GM23338 (cell line): ENCODE measurements at places on chromosomes 3 and 15. TPM values are rescaled to one million over a fixed set of nuclear protein-coding genes. Genes with fewer than 3 reads are reported as not detected.
A peak's percentile ranks its signal among the peaks of the same experiment; 100 is the strongest.

CACNA1D gene
- total RNA-seq: 1.1 and 1.7 TPM in 2 replicates

IL17RD gene
- total RNA-seq: 79.6 and 104 TPM in 2 replicates

ZPLD1 gene
- not detected in 2 replicates for total RNA-seq

FAM174B gene
- 15.0 and 25.1 TPM in 2 replicates for total RNA-seq

LXN gene
- 5.5 and 5.6 TPM in 2 replicates for total RNA-seq

TCF12 gene
- total RNA-seq: 69.2 and 104 TPM in 2 replicates

DNA sequence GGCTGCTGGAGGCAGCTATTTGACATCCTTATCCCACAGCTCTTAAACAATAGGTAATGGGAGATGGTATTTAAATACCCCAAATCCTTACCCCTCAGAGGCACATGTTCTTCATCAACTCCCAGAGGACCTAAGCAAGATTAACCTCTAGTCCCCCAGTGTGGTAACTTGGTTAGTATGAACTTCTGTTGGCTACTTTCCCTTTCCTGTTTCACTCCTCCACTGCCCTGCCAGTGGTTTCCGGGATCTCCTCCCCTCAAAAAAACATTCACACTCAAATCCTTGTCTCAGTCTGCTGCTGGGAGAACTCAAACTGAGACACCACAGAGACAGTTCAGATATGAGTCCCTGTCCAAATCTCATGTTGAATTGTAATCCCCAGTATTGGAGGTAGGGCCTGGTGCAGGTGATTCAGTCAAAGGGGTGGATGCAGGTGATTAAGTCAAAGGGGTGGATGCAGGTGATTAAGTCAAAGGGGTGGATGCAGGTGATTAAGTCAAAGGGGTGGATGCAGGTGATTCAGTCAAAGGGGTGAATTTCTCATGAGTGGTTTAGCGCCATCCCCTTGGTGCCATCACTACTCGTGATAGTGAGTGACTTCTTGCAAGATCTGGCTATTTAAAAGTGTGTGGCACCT is 335.0 kb upstream of the CTNNB1 start:
- no peak overlapping the region for H3K4me3 ChIP-seq
- H3K4me1 ChIP-seq: no peaks in the 10 kb centered on the region
- no peaks in the 10 kb centered on the region for H3K36me3 ChIP-seq
- no peak for DNase-seq
- H3K27ac ChIP-seq: no peak overlapping the region

GRCh38 chr3:29826712-29827111 is 545.8 kb downstream of the RBMS3 start:
- no peak for DNase-seq
- H3K36me3 ChIP-seq: no peaks in the 10 kb centered on the region
- no peak overlapping the region for H3K4me3 ChIP-seq

GRCh38 chr3:119331661-119332060 is 37.5 kb downstream of the ARHGAP31 start:
- H3K36me3 ChIP-seq: no peaks in the 10 kb centered on the region
- no peak overlapping the region for H3K27ac ChIP-seq
- H3K4me1 ChIP-seq: peaks cover 9% of the 10 kb centered on the region
- no peak for DNase-seq
- no peaks in the 10 kb centered on the region for H3K27me3 ChIP-seq
- H3K4me3 ChIP-seq: no peak overlapping the region

- no peak overlapping the region for H3K27ac ChIP-seq
- H3K4me1 ChIP-seq: peaks cover 15% of the 10 kb centered on the region; the same call in 1 of the 2 replicates
- H3K27me3 ChIP-seq: peaks cover 11% of the 10 kb centered on the region
- no peaks in the 10 kb centered on the region for H3K36me3 ChIP-seq
- peak overlapping the region; percentile 94; the same call in 1 of the 2 replicates for H3K4me3 ChIP-seq
Measured at GRCh38 chr3:11847607-11848006, 922 bp upstream of the TAMM41 start.

DNA sequence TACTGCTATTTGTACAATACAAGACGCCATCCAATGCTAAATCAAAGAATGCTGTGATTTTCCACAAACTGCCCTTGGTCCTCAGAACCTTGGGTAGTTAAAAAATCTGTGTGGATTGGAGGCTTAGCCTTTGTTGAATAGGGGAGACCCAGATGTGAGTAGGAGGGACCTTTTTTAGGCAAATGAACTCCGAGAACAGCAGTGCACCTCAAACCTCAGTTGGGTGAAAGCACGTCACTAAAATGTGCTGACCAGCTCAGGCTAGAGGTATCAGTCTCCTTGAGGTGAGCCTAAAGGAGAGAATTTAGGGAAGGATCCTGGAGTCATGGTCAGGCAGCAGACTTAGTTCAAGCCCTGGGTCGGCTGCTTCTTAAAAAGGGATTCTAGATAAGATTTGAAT is 200.7 kb downstream of the SOX2 start:
- DNase-seq: no peak
- peaks cover 30% of the 10 kb centered on the region for H3K4me1 ChIP-seq
- H3K36me3 ChIP-seq: no peaks in the 10 kb centered on the region
- H3K27me3 ChIP-seq: no peaks in the 10 kb centered on the region

DNA sequence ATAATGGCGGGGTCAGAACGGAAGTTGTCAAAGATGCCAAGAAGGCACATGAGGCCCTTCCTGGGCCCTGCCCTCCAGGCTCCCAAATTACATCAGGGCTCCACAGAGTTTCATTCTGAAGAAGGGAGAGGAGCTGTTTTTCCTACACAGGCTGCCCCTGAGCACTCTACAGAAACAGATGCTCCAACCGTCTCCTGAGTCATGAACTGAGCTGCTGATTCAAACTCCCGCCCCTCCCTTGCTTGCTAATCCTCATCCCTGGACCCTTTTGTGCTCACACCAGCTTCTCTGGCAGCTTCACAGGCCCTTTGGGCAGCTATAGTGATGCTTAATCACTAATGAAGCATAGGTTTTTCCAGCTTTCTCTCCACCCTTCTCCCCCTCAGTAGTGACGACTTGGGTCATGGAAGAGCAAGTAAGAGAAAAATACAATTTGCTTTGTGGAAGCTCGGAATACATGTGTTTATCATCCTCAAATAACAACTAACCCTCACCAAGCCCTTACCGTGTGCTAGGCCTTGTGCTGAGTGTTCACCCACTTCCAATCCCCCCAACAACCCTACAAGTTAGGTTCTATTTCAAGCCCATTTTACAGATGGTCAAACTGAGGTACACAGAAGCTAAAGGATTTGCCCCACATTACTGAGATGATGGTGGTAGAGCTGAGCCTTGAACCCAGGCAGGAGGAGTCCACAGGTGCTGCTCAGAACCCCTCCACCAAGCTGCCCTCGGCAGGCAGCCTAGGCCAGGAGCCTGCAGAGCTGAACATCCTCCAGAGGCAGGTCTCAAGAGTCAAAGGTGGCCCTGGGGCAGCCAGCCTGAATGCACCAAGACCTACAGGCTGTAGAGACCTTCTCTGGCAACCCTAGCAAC is 21.9 kb downstream of the MEGF11 start:
- no peaks in the 10 kb centered on the region for H3K36me3 ChIP-seq
- no peak for DNase-seq
- H3K27ac ChIP-seq: no peak overlapping the region
- no peaks in the 10 kb centered on the region for H3K4me1 ChIP-seq

DNA sequence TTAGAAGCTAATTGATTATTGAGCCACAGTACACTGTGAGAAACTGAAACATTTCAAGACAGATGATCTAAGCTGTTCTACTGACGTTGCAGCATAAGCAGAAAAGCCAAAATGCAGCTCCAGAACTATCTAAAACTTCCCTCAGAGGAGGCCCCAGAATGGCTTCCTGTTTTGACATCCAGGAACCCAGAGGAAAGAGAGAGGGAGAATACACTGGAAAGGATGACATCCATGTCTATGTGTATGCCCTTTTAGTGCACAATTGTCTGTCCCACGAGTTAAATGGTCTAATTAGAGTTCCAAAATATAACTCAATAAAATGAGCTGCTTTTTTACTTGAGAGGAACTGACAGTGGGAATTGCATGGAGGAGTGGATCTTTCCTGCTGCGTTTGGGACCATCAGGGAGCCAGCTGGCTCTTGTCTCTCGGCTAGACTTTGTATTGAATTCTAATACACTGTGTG is 688.1 kb downstream of the ZNF385D start:
- no peak overlapping the region for H3K27ac ChIP-seq
- H3K4me1 ChIP-seq: no peaks in the 10 kb centered on the region
- H3K36me3 ChIP-seq: no peaks in the 10 kb centered on the region
- no peak for DNase-seq

- no peaks in the 10 kb centered on the region for H3K36me3 ChIP-seq
- no peak overlapping the region for H3K4me3 ChIP-seq
- H3K27ac ChIP-seq: no peak overlapping the region
- H3K27me3 ChIP-seq: no peaks in the 10 kb centered on the region
- DNase-seq: no peak
- no peaks in the 10 kb centered on the region for H3K4me1 ChIP-seq
Measured at GRCh38 chr3:192570821-192571791, 156.2 kb downstream of the FGF12 start.

- no peaks in the 10 kb centered on the region for H3K27me3 ChIP-seq
- no peak for DNase-seq
- no peaks in the 10 kb centered on the region for H3K36me3 ChIP-seq
- peaks cover 43% of the 10 kb centered on the region for H3K4me1 ChIP-seq
Measured at GRCh38 chr3:81967393-81967792, 205.9 kb upstream of the GBE1 start.
